Regular cardiac myocyte (primary cell): ENCODE measurements at places on chromosomes 4 and X. TPM values are rescaled to one million over a fixed set of nuclear protein-coding genes. Genes with fewer than 3 reads are reported as not detected.

SHROOM2 gene
- 0.19 and 0.28 TPM in 2 replicates for total RNA-seq

MAGEE1 gene
- total RNA-seq, result 0.96 and 1.4 TPM in 2 replicates

TAF7L gene
- 0.38 and 1.1 TPM in 2 replicates for total RNA-seq

SUPT20HL1 gene
- total RNA-seq, result under 0.01 TPM in 1 of 2 replicates, not detected in the other

RAB9B gene
- 0.96 and 2.0 TPM in 2 replicates for total RNA-seq
